Stimulated activated CD4-positive, alpha-beta T cell treated with anti-CD3 and anti-CD28 coated beads, Interleukin-1b, Interleukin-23, amount 100 ng/mL, for 24 hours (primary cell): ENCODE measurements at places on chromosomes 4 and X.

DNA sequence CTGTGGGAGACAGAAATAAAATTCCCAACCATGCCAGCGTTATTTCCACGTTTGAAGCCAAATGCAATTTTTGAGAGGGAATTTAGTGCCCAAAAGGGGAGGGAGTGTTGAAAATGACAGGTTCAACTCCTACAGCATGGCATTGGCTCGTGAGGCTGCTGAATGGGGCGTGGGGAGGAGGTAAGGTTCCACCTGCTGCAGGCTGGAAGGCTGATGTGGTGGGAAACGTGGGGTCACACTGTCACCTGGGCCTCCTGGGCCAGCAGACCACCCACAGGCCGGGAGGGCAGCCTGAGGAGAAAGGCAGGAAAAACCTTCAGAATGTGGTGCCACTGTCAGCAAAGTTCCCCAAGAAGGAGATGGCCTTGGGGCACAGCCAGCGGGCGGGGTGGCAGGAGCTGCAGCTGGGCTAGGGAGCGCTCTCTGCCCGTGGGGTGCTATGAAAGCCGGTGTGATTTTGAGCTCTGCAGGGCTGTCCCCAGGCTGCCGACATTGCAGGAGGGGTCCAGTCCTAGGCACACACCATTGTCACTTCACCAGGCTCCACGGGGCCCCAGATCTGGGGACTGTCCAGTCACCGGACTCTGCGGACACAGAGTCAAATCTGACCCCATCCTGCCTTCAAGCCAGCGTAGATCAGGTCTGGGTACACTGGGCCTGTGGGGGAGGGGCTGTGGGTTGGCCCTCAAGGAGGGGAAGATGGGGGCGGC is 19.6 kb downstream of the MSANTD1 start:
- DNase-seq, result no peak

DNA sequence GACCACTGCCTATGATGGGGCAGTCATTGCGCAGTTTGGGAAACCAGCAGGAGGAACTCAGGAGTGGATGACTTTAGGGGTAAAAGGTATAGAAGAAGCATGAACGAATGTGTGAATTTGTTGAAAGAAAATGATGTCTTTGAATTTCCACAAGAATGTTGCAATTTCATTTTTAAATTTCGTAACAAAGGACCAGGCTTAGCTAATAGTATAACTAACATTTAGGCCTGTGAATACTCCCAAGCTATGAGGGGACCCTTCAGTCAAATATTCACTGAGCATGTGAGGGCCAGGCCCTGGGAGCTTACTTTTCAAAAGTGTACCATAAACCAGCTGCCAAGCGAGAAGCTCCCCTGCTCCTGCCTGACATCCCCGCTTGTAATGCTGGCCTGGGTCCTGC is 5.3 kb downstream of the MPC1L start:
- no peak for DNase-seq

GRCh38 chrX:23936180-23936579 is 28.4 kb downstream of the CXorf58 start:
- no peak for DNase-seq

DNA sequence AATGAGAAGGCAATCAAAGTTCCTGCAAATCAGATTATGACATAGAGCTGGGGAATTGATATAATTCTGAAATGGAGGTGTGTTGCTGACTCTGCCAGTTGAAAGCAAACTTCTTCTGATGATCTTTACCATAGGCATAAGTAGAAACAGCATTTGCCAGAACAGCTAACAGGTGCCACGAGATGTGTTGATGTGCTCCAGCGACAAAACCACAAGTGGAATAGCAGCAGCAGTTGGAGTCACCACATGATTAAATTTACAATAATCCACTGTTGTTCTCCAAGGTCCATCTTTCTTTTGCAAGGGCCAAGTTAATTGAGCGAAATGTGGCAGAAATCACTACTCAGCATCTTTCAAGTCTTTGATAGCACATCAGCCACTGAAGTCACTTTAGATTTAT is 3.7 kb upstream of the OSTC start:
- no peak for DNase-seq

GRCh38 chr4:36208893-36209473 is 35.3 kb downstream of the ARAP2 start:
- no peak for DNase-seq

- DNase-seq, result no peak
Observed at GRCh38 chr4:141757287-141757686, 120.9 kb downstream of the IL15 start.

DNA sequence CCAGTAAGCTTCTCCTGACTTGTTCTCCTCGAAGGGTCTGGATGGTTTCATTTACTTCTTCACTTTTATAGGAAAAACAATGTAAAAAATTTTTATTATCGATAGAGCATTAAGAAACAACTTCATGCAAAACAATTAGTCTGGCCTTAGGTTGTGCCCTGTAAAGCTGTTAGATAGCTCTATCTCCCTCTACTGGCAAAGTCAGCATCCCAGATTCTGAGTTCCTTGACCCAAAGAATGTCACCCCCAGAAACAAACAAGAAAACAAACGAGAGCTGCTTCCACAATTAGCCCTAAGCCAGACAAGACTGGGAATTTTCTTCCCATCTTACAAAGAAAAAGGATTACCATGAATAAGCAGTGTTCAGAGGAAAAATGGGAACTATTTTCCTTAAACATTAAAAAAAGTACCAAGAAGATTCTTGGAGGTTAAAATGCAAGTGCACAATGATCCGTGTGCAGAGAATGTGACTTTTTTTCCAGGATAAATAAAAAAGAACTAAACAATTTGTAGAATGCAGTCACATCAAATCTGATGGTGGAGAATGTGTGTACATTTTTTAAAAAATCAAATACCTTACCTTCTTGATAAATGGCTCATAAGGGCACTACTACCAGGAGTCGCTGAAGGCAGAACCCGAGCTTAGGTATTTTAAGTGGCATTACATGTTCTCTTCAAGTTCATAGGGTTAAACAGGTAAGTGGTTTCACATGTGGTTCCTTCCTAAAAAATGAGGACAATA is 293.2 kb downstream of the FBXO8 start:
- no peak for DNase-seq

- DNase-seq, result no peak
Observed at GRCh38 chr4:183876268-183876934, 28.7 kb upstream of the STOX2 start.

DNA sequence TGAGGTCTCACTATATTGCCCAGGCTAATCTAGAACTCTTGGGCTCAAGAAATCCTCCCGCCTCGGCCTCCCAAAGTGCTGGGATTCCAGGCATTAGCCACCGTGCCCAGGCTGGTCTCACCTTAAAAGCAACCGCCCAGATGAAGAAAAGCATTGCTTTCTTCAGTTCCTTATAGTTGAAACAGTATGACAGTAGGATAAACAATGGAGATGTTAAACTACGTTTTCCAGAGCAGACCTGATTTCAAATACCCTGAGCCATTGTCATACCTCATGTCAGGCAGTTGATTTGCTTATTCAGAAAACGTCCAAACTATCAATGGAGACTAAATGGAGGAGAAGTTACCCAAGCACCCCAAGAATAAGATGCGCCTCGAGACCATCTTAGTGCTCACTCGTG is 26.3 kb upstream of the TMEM131L start:
- DNase-seq, result no peak

- no peak for DNase-seq
Observed at GRCh38 chrX:110123331-110123782, 120.4 kb downstream of the TMEM164 start.

DNA sequence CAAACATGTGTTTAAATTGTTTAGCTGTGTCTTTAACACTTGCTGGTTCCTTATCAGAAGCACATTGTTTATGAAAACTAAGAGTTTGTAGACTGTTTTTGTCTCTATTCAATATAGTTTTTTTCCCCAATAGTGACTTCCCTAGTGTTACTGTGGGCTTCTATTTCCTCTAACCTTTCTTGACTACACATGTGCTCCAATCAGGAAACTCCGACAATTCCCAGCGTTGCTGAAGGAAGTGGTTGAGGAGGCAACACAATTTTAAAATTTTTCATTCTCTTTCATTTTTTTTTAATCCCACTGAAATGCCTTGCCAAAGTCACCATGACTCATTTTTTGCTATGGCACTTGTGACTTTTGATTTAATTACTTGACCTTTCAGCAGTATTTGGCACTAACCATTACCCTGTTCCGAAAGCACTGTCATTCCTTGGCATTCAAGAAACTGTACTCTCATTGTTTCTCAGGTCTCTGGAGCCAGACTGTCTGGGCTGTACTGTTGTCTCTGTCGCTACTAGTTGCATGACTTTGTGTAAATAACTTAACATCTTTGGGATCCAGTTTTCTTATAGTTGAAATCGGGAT is 67.6 kb upstream of the FREM3 start:
- DNase-seq, result no peak

GRCh38 chrX:21972721-21973120 is 32.2 kb downstream of the SMS start:
- no peak for DNase-seq

- no peak for DNase-seq
Observed at GRCh38 chr4:65983061-65983460, 312.8 kb upstream of the EPHA5 start.

- no peak for DNase-seq
Observed at GRCh38 chr4:168677879-168678278, 181.0 kb downstream of the PALLD start.

DNA sequence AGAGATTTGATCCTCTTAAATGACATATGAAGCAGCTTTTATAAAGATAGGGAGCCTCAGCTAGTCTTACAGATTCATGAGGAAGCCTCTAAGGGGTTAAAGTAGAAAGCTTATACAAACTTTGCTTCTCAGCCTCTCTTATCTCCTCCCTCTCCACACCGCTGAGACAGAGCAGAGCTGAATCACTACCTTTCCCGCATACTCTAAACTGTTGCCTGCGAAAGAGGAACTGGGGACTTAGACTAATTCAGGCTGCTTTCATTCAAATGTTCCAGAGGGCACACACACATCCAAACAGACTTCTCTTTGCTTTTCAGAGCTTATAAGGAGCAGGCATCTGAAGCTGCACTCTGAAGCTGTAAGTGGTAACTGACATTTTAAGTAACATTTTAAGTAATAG is at the start of gene SERTM2:
TSS of gene SERTM2 (plus strand) at position 169 of the 400 bp plus-strand sequence. CDS start 7,213 bp downstream, outside the sequence.
- DNase-seq, result no peak

DNA sequence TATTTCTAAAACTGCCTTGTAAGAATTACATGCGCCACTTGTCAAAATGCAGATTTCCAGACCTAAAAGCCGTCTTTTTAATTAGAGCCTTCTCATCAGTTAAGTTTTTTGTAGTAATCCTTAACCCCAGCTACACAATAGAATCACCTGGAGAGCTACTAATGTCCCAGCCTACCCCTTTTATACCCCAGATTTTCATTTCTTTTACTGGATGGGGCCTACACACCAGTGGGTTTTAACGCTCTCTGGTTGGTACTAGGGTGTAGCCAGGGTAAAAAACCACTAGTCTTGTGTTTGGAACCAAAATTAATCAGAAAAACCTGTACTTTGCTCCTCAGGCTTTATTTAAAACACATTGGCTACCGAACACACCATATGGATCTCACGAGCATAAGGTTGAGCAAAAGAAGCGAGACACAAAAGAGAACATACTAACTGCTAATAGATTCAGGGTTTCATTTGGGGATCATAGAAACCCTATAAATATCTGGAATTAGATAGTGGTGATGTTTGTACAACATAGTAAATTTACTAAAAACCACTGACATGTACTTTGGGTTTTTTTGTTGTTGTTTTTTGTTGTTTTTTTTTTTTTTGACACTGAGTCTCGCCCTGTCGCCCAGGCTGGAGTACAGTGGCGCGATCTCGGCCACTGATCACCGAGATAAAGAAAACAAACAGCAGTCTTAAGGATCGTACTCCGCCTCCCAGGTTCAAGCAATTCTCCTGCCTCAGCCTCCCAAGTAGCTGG is 30.6 kb downstream of the BBS12 start:
- no peak for DNase-seq

GRCh38 chrX:154136627-154137161 is 7.3 kb upstream of the OPN1LW start:
- DNase-seq, result peak; percentile 24

DNA sequence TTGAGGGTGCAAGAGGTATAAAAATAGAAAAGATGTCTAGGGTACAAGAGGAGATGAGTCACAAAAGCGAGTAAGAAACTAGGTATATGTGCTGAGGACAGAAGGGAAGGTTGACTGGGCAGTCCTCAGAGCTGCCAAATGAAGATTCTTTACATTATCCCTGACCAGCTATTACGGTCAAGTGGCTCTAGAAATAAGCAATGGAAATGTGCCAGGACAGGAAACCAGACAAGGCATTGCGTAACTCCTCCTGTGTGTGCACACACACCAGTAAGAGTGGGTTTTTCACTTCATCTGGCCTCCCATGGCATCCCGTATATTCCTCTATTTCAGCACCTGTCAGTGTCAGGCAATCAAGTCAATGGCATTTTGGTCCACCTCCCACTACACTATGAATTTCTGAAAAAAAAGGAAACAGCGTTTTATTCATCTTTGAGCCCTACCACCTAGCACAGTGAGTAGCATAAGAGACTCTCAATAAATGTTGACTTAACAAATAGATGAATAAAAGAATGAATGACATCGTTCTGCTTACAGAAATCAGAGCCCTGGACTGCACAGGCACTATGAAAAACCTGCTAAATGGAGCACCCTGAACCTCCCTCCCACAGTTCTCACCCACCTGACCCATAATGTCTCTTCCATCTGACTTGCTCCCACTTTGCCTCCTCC is 62.6 kb upstream of the KLF3 start:
- no peak for DNase-seq

DNA sequence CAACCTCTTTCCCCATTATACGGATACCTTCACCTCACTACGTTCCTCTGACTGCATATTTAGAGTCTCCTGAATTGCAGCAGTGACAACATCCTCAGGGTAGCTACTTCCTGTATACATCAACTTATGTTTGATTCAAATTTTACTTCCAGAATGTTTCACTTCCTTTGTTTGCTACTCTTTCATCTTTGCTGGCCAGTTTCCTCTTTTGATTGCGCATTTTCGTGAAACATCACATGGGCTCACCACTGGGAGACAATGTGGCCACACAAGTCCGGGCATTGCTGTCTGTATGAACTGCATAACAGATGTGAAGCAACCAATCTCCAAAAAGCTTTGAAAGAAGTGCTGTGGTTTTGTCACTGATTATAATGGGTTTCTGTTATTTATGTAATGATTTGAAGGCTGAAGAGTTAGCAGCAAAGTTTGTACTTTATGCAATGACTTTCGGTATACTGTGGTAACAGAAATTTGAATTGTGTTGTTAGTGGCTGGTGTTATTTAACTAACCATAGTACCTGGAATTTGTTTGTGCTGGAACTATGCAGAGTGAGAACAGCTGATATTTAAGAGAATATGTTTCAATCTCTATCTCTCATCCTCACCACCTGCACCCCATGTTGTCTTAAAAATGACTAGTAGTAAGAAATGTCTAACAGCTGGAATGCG is 7.4 kb downstream of the SNCA start:
- DNase-seq, result no peak

- no peak for DNase-seq
Observed at GRCh38 chr4:41361794-41362526, 105.2 kb downstream of the UCHL1 start.

GRCh38 chr4:164952551-164952950 is 24.9 kb downstream of the TRIM61 start:
- no peak for DNase-seq

DNA sequence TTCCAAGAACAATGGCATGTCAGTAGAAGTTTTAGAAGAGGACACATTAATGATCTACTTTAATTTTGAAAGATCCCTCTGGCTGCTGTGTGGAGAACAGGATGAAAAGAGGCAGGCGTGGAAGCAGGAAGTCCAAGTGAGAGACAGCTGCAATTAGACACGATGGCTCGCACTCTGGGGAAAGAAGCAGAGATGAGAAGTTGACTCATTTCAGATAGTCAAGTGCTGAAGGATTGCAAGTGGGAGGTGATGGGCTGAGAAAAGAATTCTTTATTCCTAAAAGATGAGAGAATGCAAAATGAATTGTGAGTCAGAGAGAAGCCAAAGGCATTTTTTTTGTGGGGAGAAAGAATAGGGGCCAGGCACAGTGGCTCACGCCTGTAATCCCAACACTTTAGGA is 16.5 kb downstream of the RXFP1 start:
- DNase-seq, result no peak
